D721Med (cell line): ENCODE measurements at places on chromosomes 12 and 14.

- DNase-seq, result no peak
Measured at GRCh38 chr12:34404377-34405285, 382.3 kb downstream of the ALG10 start.

DNA sequence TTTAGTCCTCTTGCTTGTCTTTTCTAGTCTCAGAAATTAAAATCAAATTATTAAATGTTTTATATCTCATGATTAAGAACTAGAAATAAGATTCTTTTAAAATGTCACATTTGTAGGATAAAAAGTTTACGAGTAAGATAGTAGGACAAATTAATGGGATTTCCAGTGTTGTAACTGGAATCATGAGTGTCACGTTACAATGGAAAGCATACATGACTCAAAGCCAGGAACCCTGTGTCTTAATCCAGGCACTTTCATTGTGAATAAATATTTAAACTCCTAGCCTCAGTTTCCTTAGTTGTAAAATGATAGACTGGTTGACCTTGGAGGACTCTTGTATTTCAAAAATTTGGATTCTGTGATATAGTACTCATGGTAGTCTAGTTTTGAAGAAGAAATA lies 84.9 kb downstream of the MIA2 start:
- no peak for DNase-seq

DNA sequence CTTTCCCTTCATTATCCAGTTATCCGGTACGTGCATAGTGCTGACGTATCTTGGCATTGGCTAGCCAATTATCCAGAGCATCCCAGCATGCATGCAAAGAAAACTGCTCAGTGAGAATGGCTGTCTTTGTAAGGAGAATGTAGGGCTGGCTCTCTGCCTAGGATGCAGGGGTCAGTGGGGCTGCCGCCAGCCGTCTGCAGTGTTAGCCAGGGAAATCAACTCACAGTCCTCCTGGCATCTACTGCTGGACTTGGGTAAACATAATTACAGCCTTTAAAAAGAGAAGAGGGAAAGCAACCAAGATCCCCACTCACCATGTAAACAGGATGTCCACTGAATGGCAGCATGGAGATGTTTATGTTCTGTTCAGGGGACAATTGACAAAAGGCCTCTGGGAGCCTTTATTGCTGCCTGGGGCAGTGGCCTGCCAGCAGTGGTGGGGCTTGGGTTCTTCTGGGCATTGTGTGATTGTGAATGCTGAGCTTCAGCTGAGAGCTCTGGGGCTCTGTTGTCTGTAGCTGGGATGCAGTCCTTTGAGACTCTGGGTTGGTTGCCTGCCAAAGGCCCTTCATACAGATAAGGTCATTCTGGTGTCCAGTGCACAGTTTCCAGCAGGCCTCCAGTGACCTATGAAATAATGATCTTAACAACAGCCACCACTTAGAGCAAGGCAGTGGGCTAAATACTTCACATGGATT lies 121.8 kb downstream of the TBC1D30 start:
- DNase-seq, result no peak

DNA sequence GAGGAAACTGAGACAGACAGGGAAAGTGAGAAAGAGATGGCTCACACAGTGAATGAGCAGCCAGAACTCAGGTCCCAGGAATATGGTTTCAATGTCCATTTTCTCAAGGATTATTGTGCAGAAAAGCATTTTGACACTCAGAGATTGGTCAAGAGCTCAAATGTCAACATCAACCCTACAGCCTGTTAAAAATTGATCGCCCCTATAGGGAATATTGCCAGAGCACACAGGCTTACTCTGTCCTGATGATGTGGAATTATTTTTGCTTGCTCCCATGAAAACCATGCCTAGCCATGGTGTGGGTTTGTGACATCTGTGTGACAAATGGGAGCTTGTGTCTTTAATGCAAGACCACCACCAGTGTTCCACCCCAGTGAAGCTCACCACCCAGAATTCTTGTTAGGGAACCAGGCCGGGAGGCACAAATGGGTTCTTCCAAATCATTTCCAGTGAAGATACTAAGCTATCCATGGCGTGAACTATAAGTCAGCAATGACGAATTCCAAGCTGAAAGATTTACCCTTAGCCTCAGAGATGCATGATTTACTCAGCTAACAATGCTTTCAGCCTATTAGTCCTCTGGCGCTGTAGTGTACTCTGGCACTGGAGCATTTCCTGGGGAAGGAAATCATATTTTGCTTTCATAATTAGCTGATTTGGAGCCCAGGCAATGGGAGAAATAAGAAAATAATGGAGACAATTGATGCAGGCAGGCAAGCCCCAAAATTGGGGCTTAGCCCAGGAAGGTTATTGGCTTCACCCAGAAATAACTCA lies 1188.2 kb upstream of the TMEM132C start:
- DNase-seq, result no peak

DNA sequence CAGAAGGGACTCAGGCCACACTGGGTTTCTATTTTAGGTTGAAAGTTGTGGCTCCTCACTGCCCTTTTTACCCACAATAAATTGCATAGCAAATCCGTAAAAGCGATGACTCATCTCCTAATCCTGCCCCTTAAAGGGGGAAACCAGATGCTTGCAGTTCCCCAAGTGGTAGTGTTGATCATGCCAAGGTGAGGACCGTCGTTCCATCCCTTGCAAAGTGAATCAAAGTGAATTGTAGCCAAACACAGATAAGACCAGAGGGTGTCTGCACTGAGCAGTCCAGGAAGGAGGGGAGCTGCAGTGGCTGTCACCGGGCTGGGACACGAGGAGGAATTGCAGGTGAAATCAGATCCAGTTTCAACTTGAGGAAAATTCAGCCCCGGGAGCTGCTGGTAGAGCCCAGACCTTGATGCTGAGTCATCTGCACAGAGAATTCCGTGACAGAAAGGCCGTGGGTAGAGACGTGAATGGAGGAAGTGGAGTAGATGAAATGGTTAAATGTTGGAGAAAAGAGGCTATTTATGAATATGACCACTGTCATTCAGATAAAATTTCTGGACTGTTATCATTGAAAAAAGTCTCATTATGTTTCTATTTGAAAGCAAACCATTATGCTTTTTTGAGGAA lies 44.2 kb upstream of the MMP17 start:
- DNase-seq, result no peak

DNA sequence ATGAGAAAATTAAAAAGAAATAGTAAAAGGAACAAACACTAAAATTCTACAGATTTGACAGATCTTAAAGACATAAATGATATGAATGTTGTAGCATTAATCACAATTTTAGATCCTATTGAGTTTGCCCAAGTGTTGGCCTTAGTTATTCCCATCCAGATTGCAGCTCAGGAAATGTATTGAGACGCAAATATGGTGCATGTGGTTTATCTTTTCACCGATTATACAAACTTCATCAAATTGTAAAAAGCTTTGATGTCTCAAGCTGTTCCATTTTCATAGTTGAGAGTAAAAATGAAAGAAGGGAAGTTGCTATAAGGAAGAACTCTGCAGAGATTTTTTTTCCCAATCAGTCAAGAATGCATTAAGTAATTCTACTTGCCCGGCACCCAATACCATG lies 328.4 kb downstream of the EGLN3 start:
- no peak for DNase-seq

- no peak for DNase-seq
Measured at GRCh38 chr12:45278447-45278846, 62.6 kb downstream of the ANO6 start.

DNA sequence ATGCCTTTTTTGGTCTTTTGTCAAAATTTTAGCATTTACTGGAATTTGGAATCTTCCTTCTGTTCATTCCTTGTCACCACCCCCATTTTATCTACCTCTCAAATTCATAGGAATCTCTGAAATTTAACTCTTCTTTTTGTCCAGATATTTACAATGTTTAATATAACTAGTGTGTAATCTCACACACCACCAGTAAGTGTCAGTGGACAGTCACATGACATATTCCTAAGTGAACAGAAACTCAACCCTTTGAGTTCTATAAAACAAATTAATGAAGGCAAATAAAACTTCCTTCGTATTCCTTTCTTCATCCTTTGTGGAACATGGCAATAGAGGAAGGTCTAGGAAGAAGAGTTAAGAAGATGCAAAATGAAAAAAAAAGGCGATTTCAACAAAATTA lies 26.6 kb downstream of the ATF7 start:
- DNase-seq, result no peak

DNA sequence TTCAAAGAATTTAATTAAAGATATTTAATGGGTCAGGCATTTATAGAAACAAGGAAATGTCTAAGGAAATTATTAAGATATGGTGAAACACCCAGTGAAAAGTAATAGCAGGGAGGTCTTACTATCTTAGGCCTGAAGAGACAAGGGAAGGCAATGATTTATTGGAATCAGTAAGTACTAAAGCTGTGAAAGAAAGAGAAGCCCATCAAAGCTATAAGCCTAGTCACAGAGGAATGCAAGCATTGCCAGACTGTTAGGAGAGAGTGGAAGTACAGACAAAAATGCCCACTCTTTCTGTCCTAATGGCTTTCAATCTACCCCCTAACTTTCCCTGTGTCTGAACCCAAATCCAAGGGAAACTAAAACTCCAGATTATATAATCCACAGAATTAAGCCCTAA lies 69.2 kb upstream of the PIK3C2G start:
- no peak for DNase-seq

DNA sequence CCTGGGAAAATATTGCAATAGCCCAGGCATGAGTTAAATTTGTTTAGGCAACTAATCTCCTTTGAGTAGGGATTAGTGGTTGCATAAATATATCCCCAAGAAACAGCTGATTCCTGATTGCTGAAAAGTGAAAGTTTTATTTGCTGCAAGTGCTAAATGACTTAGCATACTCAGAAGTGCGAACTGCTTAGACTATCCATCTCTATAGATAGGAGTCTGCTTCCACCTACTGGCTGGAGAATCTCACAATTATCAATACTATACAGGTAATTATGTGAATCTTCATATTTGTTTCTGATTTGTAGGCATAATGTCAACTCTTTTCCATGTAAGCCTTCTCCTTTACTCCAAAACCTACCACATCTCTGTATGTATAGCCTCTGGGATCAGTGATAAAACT lies 12.0 kb upstream of the SLCO1B3 start:
- no peak for DNase-seq

GRCh38 chr14:84340938-84341337 lies 1189.0 kb upstream of the FLRT2 start:
- DNase-seq, result no peak

- DNase-seq, result no peak
Measured at GRCh38 chr14:64680013-64680713, 24.1 kb upstream of the PLEKHG3 start.

DNA sequence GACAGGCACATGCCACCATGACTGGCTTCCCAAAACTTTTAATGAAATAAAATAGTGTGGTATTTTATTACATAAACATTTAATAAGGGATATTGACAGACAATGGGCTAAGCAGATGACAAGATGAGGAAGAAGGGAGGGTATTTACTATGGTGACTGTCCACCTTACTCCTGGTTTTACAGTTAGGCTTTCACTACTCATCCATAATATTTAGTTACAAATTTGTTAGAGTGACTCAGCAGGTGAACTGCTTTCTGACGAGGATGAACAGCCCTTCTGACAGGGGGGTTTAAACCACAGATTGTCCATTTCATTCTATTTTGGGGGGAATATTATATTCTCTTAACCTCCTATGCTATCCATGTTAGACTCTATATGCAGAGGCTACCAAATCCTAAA lies 3.6 kb upstream of the PALS1 start:
- DNase-seq, result no peak

DNA sequence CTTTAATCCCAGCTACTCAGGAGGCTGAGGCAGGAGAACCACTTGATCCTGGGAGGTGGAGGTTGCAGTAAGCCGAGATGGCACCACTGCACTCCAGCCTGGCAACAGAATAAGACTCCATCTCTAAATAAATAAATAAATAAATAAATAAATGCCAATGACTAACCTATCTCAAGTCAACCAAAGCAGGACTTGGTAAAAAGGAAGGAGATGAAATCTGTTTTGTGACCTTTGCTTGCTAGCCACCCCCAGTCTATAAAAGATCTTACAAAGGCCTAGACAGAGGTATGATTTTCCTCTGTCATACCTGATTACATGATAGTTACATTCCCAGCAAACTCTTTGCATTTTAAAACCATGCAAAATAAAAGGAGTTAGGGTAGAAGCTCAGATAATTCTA lies 13.5 kb upstream of the METTL17 start:
- DNase-seq, result no peak

DNA sequence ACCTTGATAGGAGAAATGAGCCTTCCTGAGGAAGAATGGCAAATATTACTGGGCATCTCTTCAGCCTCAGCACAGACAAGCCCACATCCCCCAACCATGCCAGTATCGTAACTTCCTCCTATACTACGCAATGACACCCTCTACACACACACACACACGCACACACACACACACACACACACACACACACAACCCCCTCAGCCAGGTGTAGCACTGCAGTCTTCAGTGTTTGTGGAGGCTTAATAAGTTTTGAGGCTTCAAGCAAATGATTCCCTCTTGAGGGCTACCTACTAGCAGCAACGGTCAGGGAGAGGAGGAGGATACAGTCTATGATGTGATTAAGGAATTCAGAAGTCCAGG lies 1.6 kb downstream of the DGKA start:
- no peak for DNase-seq

DNA sequence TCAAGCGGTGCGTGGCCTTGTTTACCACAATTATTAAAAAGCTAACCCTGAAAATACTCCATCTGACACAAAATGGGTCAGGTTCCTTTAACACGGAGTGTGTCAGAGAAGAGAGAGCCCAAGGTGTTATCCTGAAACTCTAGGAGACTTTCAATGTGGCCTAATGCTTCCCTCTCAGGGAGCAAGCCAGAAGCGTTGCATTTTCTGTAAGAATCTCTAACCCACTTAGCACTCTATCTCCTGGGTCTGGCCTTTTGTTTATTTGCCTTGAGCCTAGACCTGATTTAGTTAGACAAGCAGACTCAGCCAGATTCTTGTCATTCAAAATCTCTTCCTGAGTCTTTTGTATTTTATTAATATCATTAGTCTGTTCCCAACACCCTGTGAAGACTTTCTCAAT lies 184.0 kb upstream of the SYT1 start:
- no peak for DNase-seq
